ENCODE measurements at places on chromosomes 2 and 18. TPM values are rescaled to one million over a fixed set of nuclear protein-coding genes. Genes with fewer than 3 reads are reported as not detected.

The MFSD2B gene
- 0.14 TPM for total RNA-seq

The ABHD3 gene
- total RNA-seq = 31.2 TPM

The RALB gene
- 71.8 TPM for total RNA-seq

The DOK1 gene
- total RNA-seq = 41.5 TPM

The SLC5A7 gene
- total RNA-seq = not detected

The APCDD1 gene
- total RNA-seq = not detected

The RSAD2 gene
- total RNA-seq = not detected

The CCDC195 gene
- total RNA-seq = not detected

The REG1B gene
- total RNA-seq = not detected

The RGPD4 gene
- total RNA-seq = not detected

Data from G401 (cell line).